Stimulated activated naive B cell treated with anti-CD40 and anti-IgM and Interleukin-4, amounts not matched to agents 10 μg/mL and 1 μg/mL and 100 μg/mL, for 72 hours (primary cell): ENCODE measurements at places on chromosomes 2 and 18.

DNA sequence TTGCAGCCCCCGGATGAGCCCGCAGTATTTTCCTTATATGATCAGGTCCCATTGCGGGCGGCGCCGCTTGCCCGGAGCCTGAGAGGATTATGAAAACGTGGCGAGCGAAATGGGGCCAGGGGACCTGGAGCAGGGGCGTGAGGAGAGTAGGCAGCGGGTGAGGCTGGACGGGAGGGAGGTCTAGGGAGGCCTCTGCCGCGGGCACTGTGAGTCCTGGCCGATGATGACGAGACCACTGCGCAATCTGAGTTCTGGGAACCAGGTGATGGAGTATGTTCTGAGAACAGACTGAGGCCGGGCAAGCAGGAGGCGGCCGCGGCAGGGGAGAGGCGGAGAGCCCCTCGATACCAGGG lies 790 bp upstream of the ACAA2 start:
- no peak for DNase-seq

GRCh38 chr18:74534981-74535649 lies 815 bp downstream of the CNDP1 start:
- no peak for DNase-seq

DNA sequence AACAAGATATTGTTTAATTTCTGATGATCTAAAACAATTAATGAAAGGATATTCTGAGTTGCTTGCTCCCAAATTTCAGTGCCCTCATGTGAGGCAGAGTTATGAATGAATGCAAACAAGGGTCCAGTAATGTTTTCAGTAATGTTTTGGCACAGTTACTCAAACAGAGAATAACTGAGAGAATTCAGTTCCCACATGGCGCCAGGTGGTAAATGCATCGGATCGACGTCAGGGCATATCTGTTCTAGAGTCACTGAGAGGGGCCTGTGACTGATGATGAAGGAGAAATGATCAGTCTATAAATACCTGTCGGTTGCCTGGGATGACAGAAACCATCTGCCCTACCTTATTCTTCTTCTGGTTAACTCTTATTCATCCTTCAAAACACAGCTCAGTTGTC lies 81.4 kb downstream of the KCNS3 start:
- no peak for DNase-seq

DNA sequence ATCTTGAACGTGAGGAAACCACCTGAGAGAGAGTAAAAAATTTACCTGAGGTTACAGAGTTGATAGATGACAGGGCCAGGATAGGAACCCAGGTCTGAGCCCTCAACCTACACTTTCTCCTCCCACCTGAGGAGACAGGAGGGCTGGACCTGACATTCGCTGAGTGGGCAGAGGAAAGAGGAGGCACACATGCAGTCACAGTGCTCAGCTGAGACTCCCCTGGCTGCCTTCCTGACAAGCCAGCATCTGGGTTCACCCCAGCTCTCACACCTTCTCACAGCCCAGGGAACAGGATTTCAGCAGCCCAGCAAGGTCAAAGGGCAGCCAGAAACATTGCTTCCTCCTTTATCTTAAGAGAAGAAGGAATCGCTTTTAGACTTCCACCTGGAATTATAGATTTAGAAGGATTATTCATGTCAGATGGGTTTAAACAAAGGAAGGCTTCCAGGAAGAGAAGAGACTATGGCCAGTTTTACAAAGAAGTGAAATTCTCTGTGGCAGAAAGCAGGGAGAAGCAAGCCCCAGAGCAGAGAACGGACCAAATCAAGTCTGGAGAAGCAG lies 18.1 kb upstream of the PKDCC start:
- DNase-seq = no peak

DNA sequence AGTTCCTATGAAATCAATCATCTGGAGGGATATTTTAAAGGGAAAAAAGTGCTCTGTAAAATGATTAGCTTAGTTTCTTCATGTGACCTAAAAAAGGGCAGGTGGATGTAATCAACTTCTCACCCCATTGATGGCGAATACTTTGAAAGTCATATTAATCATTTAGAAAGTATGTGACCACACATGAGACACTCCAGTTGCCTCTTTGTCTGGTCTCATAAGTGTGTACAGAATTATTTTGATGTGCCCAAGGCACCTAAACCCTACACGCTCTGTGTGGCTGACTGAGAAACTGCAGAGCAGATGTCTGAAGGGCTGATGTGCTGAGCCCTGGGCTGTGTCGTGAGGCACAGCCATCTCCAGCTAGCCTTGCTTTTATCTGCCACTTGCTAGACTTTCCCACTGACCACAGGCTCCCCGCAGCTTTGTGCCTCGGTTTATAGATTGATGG lies 26.9 kb downstream of the SGPP2 start:
- DNase-seq = no peak

DNA sequence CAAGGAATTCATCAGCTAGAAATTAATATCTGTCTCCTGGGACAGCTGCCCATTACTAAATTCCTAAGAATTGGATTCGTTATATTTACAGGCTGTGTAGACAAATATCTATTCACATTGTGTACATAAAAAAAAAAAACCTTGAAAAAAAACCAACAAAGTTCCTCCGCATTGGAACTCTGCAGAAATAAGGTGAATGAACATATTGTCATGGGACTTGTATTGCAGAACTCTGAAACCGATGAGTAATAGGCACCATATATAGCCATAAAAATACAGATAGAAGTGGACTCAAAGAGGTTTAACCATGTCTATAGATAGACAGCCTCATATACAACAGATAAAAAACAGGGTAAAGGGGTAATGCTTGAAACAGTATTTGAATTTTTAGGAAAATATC lies 909.9 kb upstream of the CHAC2 start:
- no peak for DNase-seq

DNA sequence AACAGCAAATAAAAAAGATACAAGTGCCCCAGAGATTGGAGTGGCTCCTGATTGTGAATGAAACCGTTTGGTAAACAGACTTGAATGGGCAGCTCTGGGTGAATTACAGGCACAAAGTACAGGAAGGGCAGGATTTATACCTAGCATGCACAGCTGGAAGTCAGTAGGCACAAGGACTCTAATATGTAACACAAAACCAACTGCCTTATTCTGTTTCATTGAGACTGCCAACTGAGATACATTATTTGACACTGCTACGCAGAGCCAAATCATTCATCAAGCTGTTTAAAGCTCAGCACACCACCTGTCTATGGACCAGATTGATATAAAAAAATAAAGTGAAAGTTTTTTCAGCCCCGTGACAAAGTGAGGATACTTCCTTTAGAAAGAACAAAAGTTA lies 541.2 kb downstream of the NUP35 start:
- DNase-seq = no peak

DNA sequence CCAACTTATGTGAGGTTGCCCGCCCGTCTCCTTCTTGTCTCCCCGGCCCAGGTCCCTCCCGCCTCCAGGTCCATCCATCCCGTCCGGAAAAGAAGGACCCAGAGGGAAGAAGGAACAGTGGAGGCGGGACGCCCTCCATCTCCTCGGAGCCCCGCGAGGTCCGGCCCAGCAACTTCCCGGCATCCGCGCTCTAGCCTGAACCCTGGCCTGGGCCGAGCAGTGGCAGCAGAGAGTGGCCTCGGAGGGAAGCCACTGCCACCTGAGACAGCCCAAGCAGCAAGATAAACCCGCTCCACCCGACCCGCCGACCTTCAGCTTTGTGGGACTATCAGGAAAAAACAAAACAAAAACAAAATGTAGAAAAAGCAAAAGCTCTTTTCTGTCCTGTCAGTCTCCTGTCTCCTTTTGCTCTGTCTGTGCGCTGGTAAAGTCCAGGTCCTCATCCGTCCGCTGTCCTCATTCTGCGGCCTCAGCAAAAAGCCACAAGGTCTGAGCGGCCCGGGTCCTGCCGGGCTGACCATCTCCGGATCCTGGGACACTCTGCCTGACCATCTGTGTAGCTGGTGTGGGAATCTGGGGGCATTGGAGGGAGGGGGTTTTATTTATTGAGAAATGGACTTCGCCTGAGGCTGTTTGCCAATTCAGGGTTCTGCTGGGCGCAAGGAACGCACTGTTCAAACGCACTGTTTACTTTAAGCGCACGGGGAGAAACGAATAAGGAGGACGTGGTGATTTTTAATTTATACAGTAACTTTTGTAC lies 3.1 kb downstream of the DLX1 start:
- DNase-seq = no peak

DNA sequence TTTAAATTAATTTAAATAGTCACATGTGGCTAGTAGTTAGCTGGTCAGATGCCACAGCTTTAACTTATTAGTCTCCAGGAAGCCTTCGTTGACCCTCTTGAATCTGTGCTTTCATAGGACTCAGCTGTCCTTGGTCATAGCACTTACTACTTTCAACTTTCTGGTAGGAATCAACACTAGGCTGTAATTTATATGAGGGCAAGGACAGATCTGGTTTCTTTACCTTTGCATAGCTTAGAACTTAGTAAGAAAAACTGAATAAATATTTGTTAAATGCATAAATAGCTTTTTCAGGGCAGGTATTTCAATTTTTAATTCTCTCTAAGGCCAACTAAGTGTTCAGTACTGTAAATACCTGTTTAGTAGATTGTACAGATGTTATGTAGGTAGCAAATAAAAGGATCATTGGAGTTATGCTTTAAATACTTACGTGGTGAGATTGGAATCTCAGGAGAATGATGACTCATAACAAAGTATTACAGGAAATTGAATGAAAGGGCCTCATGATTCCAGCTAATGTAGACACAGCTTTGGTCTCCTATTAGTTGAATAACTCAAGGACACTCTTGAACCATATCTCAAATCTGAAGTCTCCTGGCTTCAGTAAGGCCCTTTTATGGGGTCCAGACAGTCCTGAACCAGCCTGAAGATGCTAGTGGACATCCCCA lies 2.6 kb downstream of the CLIP4 start:
- no peak for DNase-seq

DNA sequence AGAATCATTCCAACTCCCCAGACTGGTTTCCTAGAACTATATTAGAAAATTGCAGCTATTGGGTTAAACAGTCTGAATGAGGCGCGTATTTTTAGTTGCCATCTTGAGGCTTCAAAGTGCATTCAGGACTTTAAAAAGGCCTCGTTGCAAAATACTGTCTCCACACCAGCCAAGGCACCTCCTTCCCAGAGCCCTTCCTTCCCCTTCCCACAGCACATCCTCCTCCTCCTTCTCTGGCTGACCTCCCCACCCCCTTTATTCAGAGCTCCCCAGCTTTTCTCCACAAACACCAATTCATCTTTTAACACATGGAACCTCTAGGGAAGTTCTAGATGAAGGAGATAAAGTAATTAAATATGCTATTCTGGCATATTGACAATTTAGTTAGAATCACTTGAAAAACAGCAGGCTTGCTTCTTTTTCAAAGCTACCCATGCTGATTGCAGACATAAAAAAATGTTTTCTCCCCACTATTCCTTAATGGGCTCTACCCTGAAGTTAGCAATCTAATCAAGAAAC lies 90.3 kb downstream of the RTP5 start:
- no peak for DNase-seq

- DNase-seq = no peak
Observed at GRCh38 chr2:26522751-26523171, 44.8 kb upstream of the OTOF start.

DNA sequence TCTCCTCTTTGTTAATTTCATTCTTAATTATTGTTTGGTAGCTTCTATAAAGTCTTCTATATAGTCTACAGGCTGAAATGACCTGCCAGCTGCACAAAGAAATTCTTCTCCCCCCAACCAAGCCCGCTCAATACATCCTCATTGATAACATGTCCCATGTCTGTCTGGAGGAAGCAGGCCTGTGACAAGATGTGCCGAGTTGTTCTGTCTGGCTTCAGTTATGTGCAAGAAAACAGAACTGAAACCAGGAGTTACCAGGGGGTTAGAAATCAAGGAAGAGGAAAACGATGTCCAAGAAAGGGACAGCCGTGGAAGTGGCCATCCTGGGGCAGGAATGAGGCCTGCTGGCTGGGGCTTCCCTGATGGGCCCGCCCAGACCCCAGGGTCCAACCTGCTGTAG lies 57.6 kb downstream of the MTCL1 start:
- no peak for DNase-seq

GRCh38 chr2:132929786-132930185 lies 259.8 kb upstream of the LYPD1 start:
- DNase-seq = no peak

GRCh38 chr18:58819051-58819450 lies 45.6 kb upstream of the ZNF532 start:
- no peak for DNase-seq
